ENCODE measurements at places on chromosomes 3 and 15.
A peak's percentile ranks its signal among the peaks of the same experiment; 100 is the strongest.

- no peak for DNase-seq
Measured at GRCh38 chr3:180911876-180912303, 580 bp upstream of the FXR1 start.

- peak; percentile 2 for DNase-seq
Measured at GRCh38 chr3:12948891-12949711, 107.7 kb upstream of the RPL32 start.

- DNase-seq = no peak
Measured at GRCh38 chr3:108346301-108347227, 50.2 kb downstream of the HHLA2 start.

DNA sequence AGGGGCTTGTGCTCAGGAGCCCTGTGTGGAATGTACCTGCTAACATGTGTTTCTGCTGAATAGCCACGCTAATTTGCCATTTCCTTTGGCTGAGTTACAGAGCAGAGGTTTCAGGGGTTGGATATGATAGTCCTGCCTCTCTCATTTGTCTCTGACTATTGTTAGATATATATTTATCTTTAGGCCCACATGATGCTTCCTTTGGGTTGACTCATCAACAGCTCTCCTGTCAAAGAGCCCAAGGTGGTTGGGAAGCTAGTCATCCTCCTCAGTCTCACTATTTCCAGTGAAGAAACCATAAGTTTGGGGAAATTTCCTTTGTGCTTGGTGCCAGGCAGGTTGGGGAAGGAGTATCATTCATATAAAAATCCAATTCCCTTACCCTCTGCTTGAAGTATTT lies 1194.6 kb downstream of the ZPLD1 start:
- DNase-seq = no peak

- no peak for DNase-seq
Measured at GRCh38 chr15:37888356-37888755, 46.1 kb upstream of the TMCO5A start.

DNA sequence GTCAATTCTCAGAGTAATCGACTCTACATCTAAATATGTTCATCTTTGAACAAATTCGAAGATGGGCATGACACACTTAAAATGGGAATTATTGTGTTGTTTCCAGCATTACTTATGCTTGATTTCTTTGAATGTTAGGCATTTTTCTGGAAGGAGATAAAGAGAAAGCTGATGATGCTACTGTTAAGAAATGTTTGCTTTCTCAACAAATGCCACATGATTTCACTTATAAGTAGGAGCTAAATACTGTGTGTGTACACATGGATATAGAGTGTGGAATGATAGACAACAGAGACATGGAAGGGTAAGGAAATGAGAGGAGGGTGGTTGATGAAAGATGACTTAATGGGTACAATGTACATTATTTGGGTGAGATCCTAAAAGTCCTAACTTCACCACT lies 400.9 kb downstream of the TBL1XR1 start:
- no peak for DNase-seq

GRCh38 chr3:70179111-70179510 lies 133.3 kb downstream of the MDFIC2 start:
- DNase-seq = no peak

GRCh38 chr15:51736751-51737521 lies 519 bp downstream of the LYSMD2 start:
- DNase-seq = no peak

GRCh38 chr15:62998262-62998890 lies 44.2 kb upstream of the TPM1 start:
- no peak for DNase-seq

DNA sequence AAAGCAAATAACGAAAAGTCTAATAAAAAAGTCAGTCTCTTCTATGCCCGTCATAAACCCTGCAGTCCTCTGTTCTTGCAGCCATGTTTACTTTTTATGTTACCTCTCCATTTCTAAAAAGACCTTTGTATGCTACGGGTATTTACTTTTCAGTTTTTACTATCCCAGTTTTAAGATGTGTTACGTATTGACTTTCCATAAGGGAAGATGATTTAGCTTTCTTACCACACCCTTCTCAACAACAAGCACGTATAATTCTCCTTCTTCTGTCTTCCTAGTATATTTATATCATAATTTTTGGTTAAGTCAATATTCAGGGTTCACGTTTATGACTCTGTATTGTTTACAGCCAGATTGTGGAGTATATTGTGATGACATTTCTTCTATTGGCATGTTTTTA lies 10.8 kb downstream of the TRNT1 start:
- DNase-seq = no peak

GRCh38 chr3:172302203-172302602 lies 146.1 kb downstream of the GHSR start:
- no peak for DNase-seq

- no peak for DNase-seq
Measured at GRCh38 chr15:44144184-44144583, 50.9 kb downstream of the FRMD5 start.

DNA sequence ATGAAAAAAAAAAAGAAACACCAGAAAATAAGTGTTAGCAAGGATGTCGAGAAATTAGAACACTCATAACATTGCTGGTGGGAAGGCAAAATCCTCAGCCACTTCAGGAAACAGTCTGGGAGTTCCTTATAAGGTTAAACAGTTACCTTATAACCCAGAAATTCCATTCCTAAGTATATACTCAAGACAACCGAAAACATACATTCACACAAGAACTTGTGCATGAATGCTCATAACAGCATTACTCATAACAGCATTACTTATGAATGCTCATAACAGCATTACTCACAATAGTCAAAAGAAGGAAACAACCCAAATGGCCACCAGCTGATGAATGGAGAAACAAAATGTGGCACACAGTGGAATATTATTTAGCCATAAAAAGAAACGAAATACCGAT lies 34.8 kb upstream of the DCP1A start:
- DNase-seq = no peak

All from COLO829 (cell line).